ENCODE measurements at places on chromosomes 7 and 10.

DNA sequence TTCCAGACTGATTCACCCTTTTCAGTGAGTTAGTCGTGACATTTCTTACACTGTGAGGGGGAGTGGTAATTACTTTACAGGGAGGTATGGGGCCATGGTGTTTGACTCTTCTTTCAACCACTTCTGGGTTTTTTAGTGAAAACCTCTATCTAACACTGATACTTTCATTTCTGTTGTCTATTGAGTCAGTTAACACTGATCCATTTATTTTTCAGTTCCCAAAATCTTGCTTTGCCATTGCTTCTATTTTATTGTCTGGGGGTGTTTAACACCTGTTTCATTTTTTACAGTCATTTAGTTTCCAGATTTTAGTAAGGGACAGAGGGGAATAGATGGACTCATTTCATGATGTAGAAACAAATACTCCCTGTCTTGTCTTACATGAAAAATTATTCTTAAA, 61.5 kb downstream of the HELLS start:
- DNase-seq = no peak

DNA sequence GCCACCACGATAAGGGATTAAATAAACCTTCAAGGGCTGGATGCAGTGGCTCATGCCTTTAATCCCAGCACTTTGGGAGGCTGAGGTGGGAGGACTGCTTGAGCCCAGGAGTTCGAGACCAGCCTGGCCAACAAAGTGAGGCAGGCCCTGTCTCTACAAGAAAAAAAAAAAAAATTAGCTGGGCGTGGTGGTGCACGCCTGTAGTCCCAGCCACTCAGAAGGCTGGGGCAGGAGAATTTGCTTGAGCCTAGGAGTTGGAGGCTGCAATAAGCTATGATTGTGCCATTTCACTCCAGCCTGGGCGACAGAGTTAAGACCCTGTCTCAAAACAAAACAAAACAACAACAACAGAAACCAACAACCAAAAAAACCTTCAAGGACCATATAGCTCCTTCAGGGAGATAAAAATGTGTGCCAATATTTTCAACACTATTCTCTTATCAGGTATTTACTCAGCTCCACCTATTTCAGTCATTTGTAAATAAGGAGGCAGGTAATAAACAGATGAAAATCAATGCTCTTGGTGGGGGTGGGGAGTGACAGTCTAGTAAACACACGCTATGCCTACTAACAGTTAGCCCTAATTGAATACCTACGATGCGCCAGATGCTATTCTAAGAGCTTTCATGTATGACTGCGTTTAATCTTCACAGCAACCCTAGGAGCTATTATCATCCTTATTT, 13.2 kb downstream of the BAIAP2L1 start:
- DNase-seq = no peak

DNA sequence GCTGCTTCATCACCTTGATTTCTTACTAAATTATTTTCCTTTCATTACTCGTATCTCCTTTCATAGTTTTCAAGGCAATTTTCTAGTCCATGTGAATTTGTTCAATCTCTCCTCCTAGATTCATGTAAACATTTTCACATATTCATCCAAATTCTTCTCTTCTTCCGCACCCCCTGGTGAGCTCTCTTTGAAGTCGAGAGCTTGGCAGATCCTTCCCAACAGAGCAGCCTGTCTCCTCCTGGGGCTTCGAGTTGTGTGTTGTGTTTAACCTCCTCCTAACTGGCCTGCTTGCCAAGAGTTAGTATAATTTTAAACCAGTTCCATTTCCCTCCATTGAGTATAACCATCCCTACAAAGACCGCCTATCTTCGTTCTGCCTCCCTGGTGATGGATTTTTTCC, 272.4 kb upstream of the CELF2 start:
- no peak for DNase-seq

DNA sequence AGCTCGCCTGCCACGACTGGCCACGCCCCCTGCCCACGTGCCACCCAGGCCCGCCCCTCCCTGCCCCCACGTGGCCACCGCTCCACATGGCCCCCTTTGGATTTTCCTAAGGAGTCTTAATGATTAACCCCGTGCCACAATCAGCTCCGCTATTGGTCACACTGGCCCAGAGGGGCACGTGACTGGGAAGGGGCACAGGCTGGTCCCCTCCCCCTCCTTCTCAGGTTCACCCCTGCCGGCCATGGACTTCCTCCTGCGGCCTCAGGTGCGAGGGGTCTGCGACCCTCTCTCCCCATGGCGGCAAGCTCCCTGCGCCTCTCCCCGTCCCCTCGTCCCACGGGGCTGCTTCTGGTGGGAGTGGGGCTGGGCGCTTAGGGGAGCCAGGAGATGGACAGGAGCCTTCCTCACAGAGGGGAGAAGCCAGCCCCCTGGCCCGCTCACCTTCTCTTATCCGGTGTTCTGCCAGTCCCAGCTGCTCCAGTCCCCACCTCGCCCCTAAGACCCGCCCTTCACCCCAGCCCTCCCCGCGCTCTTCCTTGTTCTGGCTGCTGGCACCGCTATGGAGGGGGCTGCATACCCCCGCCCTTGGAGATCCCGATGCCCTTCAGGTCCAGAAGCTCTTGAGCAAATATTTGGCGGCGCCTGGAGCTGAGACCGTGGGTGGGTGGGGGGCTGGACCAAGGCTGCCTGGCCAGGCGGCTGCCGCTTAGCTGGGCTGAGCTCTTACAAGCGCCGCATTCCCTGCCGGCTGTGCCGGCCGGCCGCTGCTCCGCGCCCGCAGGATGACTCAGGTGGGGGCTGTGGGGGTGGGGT, 3.2 kb downstream of the SLC4A2 start:
- DNase-seq = peak; percentile 88

DNA sequence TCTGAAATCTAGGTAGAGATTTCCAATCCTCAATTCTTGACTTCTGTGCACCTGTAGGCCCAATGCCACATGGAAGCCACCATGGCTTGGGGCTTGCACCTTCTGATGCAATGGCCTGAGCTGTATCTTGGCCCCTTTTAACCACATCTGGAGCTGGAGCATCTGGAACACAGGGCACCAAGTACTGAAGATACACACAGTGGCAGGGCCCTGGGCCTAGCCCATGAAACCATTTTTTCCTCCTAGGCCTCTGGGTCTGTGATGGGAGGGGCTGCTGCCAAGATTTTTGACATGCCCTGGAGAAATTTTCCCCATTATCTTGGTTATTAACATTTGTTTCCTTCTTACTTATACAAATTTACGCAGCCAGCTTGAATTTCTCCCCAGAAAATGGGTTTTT, 39.1 kb downstream of the GCC1 start:
- DNase-seq = no peak

DNA sequence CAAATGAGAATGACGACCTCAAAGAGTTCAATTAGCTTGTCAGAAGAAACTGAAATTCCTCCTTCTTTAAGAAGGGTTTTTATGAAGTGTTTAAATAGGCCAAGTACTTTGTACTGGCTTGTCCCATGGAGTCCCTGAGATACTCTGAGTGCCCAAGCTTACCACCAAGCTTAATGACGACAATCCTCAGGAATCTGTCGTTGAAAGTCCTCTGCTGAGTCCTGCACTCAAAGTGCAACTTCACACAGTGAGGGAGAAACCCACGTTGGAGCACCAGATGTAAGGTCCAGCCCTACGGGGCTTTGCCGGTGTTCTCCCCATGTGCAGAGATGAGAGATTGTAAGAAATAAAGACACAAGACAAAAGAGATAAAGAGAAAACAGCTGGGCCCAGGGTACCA, 42.8 kb upstream of the AKR1C2 start:
- no peak for DNase-seq
